K562 (cell line): ENCODE measurements at places on chromosomes 4 and X. TPM values are rescaled to one million over a fixed set of nuclear protein-coding genes. Genes with fewer than 3 reads are reported as not detected.

ITIH6 gene
- polyA plus RNA-seq, result 0.03 TPM in 1 of 2 replicates, not detected in the other

SPANXN4 gene
- polyA plus RNA-seq, result not detected in 2 replicates

CCSER1 gene
- polyA plus RNA-seq, result not detected in 2 replicates

FGF13 gene
- 33.5 and 36.1 TPM in 2 replicates for polyA plus RNA-seq

LINC00632 gene
- polyA plus RNA-seq, result not detected in 2 replicates

CT45A10 gene
- polyA plus RNA-seq, result 70.2 and 83.0 TPM in 2 replicates

DNA sequence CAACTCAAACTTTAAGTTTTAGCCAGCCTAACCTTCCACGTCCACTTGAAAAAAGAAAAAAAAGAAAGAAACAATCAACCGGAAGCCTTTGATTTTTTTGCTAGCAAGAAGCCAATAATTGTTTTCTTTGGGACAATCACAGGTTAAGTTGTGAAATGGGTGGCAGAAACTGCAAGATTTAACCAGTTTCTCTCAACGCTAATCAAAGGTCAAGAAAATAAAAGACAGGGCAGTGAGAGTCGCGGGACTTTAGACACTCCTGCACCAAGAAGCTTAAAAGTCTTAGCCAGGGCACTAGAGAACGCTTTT lies 1.0 kb downstream of the ACSL1 start:
- DNase-seq, result no peak

- DNase-seq, result no peak
Measured at GRCh38 chrX:16920075-16920474, 26.4 kb upstream of the REPS2 start.

GRCh38 chrX:134338527-134338926 lies 101.5 kb downstream of the CCDC160 start:
- no peak for DNase-seq

DNA sequence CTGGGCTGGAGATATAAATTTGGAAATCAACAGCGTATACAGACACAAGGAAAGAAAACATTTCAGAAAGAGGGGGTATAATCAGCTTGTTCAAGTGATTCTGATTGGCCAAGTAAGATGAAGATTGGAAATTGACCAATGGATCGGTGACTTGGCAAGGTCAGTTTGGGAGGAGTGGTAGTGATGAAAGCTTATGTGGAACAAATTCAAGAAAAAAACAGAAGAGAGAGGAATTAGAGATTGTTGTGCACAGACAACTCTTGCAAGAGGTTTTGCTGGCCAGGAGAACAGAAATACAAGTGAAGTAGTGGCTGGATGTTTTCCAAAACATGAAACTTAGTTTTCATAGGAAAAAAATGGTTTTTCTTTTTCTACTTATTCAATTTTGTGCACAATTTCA lies 16.3 kb downstream of the CD38 start:
- no peak for DNase-seq

- DNase-seq, result no peak
Measured at GRCh38 chrX:270848-271367, 10.3 kb upstream of the PLCXD1 start.

GRCh38 chr4:47835494-47835893 lies 2.4 kb downstream of the CORIN start:
- no peak for DNase-seq

DNA sequence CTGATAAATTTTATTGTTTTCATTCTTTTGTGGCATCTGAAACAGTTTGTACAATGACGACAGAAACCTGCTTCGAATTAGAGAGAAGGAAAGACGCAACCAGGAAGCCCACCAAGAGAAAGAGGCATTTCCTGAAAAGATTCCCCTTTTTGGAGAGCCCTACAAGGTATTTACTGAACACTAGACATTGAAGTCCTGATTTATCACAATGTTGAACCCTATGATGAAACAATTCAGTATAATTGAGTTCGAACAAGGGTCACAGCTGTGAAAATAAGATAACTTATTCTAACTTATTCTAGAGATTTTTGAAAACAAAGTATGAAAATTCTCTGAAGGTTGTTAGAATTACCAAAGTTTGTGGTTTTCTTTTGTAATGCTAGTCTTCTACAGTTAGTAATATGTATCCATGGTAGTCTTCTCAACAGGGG lies 111.3 kb downstream of the AFF1 start:
- DNase-seq, result no peak

DNA sequence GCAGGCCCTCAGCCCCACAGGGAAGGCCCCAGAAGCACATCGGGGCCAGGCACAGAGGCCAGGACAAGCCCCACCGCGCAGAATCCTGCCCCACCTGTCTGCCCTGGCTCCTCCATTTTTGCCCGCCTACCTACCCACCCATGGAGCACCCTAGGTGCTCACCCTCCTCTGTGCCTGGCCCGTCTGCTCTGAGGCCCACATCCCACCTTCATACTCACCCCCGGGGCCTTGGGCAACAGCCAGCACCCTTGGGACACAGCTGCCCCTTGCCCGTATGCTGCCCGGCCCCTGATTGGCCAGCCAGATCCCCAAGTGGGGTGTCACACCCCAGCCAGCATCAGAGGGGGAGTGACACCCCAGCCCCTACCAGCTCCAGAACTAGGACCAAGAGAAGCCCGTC lies 10.8 kb upstream of the TREX2 start:
- DNase-seq, result no peak

DNA sequence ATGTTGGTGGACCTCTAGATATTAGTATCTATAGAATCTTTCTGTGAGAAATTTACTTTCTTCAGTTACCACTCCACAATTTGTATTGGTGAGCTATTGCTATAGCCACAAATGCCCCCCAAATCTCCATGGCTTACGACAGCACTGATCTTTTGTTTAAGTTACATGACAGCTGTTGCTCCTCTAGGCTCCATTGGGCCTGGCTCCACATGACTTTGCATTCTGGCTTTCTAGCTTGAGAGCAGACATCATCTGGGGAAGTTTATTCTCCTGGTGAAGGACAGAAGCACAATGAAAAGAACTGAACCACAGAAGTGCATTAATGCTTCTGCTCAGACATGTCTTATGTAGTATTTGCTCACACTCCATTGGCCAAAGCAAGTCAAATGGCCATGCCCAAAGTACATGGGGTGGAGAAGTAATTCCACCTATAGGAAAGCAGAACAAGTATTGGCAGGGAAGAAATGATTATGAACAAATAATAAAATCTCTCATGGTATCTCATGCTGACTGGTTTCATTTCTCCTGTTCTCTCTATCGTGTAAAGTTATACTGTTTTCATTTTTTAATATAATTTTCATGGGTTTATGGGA lies 126.6 kb upstream of the FAM9C start:
- no peak for DNase-seq

- peak; percentile 13 for DNase-seq
Measured at GRCh38 chr4:44493924-44494323, 45.3 kb upstream of the KCTD8 start.

GRCh38 chr4:27288496-27288895 lies 427.9 kb downstream of the STIM2 start:
- no peak for DNase-seq

DNA sequence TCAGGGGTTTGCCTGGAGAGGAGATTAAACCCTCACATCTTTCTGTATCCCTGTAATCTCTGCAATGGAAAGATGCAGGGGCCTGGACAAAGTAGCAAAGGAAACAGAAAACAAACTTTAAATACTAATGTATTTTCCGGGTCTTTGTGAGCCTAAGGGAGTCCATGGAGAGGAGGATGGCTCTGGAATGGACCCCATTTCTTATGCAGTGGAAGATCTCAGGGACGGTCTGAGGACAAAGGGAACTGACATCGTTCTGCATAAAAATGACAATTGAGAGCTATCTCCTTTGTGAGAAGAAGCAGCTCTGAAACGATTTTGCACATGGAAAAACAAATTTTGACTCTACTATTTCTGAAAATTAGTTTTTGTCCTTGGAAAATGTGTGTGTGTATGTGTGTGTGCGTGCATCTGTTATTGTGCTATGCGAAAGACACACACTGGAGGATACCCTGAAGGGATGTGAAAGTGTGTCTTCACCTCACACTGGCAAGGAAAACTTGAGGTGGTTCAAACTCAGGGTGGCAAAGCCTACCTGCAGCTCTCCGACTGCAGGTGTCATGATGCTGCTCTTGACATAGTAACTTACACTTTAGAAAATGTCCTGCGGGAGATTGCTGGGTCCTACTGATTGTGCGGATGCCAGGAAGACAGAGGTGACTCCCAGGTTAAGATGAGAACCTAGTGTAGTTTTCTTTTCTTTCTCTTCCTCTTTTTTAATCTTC lies 126.4 kb upstream of the JADE1 start:
- no peak for DNase-seq

GRCh38 chr4:98290511-98290910 lies 29.3 kb downstream of the RAP1GDS1 start:
- no peak for DNase-seq

DNA sequence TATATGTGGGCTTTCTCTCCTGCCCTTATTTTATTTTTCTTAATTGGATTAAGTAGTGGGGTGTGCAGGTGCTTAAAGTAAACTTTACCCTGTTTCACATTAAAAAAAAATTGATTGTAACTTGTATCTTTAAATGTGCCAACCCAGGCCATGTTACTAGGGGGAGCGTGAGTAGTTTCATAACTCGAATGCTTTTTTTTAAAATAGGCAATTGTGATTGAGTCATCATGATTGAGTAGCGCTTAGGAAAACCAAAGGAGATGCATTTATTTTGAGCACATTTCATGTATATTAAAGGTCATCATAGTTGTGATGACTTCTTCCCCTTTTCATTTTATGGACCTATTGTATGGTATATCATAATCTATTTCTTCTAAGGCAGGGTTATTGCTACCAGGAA lies 32.2 kb downstream of the GPAT3 start:
- no peak for DNase-seq

DNA sequence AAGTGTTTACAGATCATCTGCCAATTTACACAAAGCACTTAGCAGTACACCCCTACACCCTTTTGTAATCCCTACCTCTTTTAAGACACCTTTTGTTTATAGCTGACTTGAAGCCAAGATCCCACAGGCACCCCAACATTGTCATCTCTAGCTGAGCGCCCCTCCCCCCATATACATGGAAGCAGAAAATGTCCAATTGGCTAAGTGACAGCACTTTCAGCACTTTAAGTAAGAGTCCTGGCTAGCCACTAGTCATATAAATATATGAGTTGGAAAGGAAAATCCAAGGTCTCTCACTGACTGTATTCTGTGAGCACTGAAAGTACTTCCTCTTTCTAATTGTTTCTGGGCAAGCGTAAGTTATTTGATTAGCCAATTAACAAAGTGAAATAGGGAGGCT lies 108.2 kb downstream of the NSUN7 start:
- DNase-seq, result no peak

GRCh38 chrX:46582325-46582724 lies 8.8 kb downstream of the CHST7 start:
- DNase-seq, result no peak

GRCh38 chr4:83920375-83920774 lies 384.5 kb downstream of the GPAT3 start:
- no peak for DNase-seq

DNA sequence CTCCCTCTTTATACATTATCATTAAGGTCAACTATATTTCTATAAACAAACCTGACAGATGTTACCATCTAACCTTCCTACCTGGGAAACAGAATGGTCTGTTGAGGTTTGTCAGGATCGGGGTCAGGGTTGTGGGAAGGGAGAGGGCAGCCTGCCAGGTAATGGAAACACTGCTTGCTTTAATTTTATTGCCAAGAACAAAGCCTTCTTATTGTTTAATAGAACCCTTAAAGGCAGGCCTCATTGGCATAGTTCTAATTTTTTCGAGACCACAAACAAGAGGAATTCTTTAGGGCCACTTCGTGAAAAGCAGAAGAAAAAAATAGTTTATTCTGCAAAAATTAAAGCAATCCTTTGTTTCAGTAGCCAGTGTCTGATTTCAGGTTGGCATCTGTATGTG lies 113.2 kb downstream of the MID1 start:
- no peak for DNase-seq

DNA sequence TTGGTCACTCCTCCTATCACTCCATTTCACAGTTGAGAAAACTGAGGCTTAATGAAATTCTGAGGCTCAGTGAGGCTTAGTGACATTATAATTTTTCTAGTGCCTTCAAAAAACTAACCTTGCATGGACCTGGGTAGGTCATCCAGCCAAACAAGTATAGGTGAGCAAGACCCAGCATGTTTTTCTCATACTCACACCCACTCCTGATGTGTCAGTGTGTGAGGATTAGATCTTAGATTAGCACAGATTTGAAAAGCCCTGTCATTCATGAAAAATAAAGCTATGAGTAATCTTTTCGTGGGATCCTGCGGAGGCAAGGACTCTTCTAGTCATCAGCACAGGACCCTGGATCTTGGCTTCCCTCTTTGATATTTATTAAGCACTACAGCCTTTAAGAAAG lies 146.7 kb downstream of the CHIC2 start:
- no peak for DNase-seq

- no peak for DNase-seq
Measured at GRCh38 chrX:22220941-22221340, 51.8 kb upstream of the CBLL2 start.

DNA sequence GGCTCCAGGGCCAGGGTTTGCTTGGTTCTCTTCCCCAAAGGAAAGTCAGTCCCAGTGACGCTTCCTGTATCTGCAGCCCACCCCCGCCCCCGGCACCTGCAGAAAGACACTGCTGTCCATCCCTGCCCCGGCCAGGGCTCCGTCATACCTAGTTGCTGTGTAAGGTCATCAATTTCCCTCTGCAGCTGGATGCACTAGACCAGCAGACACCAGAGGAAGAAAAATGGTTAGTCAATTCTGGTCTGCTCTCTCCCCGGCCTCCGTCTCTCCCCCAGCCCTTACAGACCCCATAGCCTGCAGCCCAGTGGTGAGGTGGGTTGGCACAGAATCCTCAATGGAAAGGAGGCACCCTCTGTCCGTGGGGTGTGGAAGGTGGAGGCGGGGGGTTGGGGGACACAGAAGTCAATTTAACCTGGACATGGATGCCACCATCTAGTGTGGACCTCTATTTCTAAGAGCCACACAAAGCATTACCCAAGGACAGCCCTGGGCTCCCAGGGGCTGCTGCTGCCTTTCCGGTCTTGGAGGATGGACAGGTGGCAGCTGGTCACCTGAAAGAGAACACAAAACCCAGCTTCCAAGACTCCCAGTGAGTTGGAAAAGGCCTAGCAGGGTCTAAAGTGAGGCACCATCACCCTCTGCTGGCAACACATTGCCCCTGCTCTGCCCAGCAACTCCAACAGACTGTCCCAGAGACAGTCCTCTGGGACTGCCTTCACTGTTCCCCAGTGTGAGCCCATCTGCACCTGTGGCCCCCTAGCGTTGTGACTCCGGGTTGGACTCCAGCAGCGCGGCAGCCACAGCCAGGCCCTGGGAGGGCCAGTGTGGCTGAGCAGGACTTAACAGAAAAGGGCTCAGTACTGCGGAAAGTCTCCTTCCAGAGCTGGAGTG lies 40.2 kb upstream of the NHSL2 start:
- no peak for DNase-seq

DNA sequence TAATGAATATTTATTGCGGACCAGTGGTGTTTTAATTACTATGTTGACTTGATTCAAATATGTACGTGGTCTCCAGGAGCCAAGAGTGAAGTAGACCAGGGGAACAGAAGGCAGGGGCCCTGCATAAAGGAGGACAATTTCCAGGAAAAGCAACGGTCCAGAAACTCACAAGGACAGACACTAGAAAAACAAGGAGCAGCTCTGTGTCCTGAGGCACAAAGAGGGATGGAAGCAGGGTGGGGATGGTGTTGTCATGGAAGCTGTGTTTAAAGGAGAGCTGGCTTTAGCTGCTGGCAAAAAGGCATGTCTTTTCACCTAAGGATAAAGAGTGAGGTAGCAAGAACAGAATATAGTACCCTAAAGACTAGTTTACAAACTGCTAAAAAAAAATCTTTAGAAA lies 254.1 kb upstream of the TENM3 start:
- no peak for DNase-seq

- no peak for DNase-seq
Measured at GRCh38 chr4:68803013-68803412, 12.8 kb upstream of the UGT2B10 start.
